SHP77 (cell line): ENCODE measurements at places on chromosomes 6 and 20.

DNA sequence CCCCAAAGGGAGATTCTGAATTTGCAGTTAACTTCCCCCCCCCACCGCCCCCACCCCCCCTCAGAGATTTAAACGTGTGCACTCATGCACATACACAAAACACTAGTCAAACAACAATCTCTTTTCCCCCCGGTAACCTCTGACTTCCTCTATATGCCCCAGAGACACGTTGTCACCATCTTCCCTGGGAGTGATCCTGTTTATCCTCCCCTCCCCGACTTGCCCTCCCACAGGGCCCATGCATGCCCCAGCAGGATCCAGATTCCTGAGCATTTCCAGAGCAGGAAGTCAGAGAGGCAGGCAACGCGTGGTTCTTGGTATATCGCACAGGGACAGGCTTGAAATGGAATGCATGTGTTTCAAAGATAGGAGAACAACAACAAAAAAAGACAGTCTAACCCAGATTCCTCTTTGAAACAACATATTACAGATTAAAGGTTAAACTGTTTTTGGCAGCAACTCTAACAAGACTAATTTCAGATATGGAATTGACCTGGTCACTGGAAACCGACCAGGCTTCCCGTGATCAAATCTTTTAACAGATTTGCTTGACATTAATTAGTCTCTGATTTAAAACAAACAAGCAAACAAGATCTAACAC lies 1.3 kb downstream of the BLCAP start:
- DNase-seq = no peak

DNA sequence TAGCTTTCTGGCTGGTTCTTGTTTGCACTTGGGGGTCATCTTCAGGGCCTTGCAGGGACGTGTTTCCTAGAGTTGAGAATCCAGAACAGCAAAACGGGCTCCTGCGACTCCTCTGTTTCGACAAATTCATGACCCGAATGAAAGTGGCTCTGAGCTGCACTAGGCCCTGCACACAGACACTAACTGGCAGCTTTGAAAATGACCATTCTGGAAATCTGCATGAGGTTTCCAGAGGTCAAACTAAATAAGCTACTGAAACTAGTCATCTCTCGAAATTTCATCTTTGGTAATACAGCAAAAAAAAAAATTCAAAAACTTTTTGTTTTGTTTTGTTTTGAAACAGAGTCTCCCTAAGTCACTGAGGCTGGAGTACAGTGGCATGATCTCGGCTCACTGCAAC lies 15.5 kb upstream of the BMP7 start:
- DNase-seq = no peak

DNA sequence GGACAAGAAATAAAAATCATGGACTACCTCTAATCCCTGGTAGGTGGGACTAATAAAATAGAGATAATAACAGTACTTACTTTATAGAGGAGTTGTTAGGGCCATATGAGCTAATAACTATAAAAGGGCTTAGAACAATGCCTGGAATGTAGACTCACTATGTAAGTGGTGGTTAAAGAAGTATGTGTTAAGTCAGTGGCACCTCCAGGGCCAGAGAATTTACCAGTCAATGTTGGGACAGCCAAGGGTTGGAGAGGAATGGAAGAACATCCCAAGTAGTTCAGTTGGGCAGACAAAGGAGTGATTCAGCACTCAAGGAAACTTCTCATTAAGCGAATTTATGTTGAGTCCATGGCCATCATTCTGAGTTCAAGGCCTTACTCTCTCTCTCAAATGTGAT lies 116.8 kb downstream of the OTOR start:
- DNase-seq = no peak

- DNase-seq = no peak
These were observed 31.5 kb upstream of the CTNNBL1 start for GRCh38 chr20:37662308-37662707.

DNA sequence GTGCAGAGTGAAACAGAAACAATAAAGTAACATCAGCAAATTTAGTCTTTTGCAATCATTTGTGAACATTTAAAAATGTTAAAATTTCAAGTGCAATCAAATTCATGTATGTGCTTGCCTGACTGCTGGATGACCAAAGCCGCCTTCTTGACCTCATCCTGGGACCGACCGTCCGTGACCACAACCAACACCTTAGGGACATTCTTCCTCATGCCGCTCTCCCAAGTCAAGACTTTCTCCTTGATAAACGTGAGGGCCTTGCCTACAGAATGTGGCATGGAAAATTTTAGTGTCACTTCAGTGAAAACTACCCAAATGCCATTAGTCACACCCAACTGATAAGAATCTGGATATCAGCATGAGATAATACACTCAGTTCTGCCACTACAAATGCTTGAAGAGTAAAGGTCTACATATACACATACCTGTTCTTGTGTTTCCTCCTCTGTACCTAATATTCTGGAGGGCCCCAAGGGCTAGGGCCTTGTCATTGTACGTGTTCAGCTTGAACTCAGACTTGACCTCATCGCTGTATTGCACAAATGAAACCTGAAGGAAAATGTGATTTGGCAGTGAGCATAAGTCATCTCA lies 86.8 kb downstream of the COL12A1 start:
- DNase-seq = no peak

DNA sequence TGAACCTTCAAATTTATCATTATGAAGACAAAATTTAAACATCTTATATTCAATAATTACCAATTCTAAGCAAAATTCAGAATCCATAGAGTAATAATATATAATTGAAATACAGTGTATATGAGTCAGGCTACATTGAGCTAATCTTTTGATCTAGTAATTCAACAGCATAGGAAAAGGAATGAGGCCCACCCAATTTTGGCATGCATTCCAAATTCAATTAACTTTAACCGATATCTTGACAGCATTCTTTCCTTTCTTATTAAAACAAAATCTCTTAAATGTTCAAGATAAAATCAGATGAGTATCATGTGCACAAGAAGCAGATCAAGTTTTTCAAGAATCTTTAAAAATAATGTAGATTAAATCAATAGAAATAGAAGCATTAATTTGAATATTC lies 132.9 kb upstream of the QKI start:
- DNase-seq = no peak
